ENCODE measurements at places on chromosomes 2 and 18.

- DNase-seq, result no peak
Observed at GRCh38 chr2:110927526-110927925, 193.2 kb upstream of the BCL2L11 start.

DNA sequence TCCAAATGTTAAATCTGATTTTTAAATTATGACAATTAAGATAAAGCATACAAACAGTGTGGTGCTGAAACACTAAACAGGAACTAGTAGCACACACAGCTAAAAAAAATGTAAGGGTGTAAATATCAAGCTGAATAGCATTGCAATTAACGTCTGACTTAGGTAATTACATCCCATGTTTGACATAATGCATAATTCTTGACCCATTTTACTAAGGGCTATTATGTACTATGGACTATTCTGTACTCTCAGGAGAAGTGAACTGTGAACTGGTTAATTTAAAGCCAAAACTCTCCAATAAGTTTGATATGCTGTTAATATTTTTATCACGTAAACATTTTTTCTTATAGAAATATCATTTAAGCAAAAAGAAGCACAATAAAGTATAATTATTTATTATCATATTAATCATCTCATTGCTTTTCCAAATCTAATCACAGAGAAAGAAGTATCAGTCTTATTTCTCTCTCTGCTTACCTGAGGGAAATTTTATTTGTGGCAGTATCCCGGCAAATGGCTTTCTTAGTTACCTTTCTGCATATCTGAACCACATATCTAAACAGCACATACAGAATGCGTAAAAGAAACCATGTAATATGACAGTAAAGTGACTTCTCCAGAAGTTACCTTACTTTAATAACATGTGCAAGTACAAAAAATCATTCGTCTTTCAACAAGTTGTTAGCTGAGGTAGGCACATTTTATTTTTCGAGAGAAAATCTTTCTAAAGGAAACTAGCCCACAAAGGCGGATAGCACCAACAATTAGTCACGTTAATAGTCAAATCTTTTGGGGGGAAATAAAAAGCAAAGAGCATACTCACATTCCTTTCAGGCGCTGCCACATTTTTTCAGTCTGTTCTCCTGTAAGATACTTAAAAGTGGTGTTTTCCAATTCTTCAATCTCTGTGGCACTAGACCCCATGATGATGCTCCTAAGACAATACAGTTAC, 94.9 kb upstream of the PDE1A start:
- peak; percentile 44 for DNase-seq

GRCh38 chr2:239612133-239612532, 211.3 kb upstream of the HDAC4 start:
- no peak for DNase-seq

- no peak for DNase-seq
Observed at GRCh38 chr2:64391424-64391823, 62.5 kb upstream of the LGALSL start.

GRCh38 chr2:2810504-2810903, 479.4 kb upstream of the MYT1L start:
- DNase-seq, result no peak

DNA sequence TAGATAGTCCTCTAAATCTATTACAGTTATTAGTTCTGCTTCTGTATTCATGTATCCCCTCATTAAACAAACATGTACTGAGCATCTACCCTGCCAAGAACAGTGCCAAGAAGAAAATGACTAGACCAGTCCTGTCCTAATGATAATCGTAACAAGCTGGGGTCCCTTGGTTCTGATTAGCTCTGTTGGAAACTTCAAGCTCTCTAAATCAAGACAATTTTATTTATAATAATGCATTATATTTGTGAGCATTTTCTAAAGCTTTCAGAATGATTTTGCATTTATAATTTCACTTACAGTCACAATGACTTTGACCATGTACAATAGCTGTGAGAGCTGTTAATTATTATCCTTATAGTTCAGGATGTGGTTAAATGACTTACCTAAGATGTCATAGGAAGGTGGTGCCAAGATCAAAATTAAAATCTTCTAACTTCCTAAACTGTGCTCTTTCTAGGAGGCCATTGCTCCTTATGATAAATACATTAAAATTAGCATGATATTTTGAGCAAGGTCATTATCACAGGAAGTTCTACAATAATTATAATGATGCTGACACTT, 336.5 kb upstream of the SLC39A10 start:
- no peak for DNase-seq

GRCh38 chr2:109322111-109322510, 193.1 kb downstream of the SH3RF3 start:
- no peak for DNase-seq

DNA sequence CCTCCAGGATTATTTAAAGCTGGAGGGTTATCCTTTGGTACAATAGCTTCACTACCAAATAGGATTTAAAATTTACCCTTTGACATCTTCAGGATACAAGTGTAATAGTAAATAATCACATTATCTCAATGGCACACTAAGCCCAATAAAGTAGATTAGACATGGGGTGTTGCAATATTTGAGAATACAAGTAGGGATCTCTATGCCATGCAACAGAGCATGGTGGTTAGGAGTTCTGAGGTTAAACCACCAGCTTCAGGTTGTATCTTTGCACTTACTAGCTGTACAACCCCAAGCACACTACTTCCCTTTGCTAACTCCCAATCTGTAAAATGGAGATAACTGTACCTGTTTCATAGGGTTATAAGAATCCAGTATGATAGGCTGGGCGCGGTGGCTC, 6.2 kb downstream of the MBD2 start:
- no peak for DNase-seq

DNA sequence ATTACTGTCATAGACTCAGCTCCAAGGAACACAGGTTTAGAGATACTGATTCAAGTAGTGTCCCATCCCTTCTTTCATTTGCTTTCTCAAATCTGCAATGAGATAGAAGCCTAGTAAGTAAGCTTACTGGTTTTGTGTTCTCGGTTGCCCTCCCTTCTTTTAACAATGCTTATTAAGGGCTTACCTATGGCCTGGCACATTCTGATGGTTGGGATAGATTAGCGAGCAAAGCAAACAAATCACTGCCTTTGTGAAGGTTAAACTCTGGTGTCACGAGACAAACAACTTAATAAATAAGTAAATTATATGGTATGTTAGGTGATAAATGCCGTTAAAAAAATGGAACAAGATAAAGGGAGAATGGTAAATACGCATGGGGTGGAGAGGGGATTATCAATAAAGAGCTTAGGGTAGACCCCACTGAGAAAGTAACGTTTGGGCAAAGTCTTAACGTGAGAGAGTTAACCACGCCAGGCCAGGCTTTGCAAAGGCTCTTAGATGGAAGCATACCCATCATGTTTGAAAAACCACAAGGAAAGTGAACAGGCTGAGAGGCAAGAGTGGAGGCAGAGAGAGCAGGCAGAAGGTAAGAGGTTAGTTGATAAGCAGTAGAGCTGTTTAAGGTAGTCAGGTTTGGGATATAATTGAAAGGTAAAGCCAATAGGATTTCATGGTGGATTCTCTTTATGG, 31.0 kb downstream of the EIF2AK3 start:
- no peak for DNase-seq

GRCh38 chr2:228768818-228769217, 502.3 kb downstream of the PID1 start:
- DNase-seq, result no peak

GRCh38 chr2:20057268-20057667, 5.8 kb upstream of the LAPTM4A start:
- DNase-seq, result no peak

DNA sequence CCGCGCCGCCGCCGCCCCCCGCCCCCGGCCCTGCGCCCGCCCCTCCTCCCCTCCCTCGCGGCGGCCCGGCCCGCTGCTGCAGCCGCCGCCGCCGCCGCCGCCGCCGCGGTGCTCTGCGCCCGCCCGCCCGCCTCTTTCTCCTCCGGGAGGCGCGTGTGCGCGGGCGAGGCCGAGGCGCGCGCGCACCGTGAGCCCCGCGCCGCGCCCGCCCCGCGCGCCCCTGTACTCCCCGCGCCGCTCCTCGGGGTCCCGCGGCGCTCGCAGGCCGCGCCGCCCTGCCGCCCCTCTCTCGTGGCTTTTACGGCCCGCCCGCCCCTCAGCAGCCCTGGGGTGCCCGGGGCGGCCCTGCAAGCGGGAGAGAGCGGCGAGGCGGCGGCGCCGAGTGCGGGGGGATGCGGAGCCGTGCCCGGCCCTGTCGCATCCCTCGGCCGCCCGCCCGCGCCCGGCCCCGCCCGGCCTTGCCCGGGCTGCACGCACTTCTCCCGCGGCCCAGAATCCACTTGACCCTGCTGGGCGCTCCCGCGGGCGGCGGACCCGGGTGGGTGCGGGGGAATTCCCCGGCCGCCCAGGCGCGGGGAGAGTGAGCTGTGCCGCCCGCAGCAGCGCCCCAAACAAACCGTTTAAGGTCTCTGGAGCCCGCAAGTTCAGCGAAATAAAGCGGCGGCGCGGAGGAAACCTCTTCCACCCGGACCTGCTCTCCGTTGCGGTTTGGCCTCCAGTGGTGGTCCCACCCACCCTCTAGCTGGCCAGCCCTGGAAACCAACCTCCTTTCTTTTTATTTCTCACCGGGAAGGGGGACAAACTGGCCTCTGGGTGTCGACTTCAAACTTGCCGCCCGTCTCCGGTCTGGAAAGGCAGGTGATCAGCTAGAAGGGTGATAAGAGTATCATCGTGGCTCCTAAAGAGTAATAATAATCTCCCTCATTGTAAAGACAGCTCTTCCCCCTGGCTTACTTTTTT, 37.4 kb downstream of the AFF3 start:
- DNase-seq, result no peak

- DNase-seq, result no peak
Observed at GRCh38 chr2:26537069-26537825, 59.3 kb upstream of the OTOF start.

DNA sequence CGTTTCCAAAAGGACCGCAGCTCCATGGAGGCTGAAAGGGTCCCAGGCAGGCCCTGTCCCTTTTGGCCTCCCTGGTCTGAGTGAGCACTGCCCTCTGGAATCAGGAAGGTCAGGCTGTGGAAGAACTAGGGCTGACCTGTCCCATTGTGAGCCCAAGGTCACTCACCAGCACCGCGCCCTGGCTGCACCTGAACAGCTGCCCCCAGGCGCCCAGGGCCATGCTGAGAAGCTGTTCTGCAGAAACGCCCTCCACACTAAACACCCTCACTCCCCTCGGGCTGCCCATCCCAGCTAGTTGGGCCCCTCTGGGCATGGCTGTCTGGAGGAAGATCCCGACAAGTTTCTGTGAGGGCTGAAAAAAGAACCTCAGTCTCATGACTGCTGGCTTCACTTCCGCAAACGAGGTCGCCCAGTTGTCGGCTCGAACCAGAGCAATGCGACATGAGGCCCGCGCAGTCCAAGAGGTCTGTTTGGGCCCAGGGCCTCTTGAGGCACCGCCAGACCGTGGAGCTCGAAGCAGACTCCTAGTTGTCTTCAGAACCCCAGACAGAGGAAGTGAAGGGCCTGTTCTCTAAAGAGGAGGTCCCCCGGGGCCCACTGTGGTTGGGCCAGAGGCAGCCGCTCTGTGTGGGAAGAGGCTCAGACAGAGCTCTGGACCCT, 64.4 kb downstream of the INPP5D start:
- DNase-seq, result peak; percentile 59

DNA sequence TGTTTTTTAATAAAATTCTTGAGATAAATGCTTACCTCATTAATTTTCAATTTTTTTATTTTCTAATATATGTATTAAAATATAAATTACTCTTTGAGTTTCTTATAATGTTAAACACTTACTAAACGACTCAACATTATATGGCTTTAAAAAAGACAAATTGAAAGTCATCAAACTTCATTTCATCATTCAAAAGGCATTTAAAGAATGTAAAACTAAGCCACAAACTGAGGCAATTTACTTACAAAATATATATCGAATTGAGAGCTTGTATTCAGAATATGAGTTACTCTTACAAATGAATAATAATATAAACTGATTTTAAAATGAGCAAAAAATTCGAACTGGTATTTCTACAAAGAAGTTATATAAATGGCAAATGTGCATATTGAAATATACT, 1262.2 kb upstream of the PIK3C3 start:
- no peak for DNase-seq

DNA sequence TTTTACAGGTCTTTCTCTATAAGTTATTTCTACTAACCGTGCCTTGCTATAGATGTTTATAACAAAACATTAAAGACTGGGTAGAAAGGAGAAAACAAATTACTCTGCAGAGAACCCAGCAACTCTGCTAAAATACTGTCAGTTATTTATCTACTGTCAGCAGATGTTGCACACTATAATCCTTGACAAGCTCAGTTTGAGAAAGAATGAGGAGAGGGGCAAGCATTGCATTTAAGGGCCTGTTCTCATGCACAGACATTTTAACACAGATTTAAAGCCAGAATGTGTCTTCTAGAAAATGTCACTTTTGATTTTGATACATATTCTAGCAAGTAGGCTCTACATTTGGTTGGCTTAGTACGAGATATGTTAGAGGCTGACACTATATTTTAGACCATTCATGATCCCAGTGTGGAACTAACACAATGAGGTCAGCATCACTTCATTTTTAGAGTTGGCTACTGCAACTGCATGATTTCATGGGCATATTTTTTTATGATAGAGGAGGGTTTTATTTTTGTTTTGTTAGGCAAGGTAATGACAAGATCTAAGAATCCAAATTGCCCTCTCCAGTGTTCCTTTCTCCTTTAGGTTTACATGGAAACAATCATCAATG, 516.4 kb downstream of the ZEB2 start:
- no peak for DNase-seq

GRCh38 chr2:10336283-10336682, 33.6 kb downstream of the HPCAL1 start:
- no peak for DNase-seq

- DNase-seq, result no peak
Observed at GRCh38 chr2:239013678-239013976, 165.7 kb downstream of the TWIST2 start.

DNA sequence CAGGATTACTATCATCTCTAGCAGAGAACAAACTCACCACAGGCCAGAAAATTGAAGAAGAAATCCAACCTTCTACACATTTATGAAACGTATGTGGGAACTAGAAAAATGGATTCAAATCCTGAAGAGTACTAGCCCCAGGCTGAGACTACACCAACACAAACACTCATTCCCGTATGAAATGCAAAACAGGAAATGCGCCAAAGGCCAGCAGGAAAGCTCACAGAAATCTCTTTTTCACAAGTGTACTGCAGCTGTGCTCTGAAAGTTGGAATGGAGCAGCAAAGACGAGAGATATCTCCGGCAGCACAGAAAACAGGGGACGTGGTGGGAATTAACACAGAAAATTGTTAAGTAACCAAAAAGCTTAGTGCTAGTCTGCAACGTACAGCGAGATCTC, 913.5 kb downstream of the TDRD15 start:
- peak; percentile 81 for DNase-seq

DNA sequence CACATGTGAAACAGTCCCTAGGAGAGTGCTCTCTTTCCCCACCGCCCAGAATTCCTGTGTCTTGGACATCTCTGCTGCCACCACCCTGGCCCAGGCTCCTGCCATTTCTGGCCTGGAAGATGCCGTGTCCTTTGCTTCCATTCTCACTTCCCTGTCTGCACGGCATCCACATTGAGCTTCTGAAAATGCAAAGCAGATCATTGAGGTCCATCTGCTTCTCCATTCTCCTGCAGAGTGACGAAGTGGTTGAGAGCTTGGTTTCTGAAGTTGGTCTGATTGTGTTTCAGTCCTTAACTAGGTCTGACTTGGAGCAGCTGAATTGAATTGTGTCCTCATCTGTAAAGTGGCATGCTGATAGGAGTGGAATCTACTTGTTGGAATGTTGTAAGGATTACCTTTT, 98.7 kb upstream of the MGAT5 start:
- DNase-seq, result no peak
